ENCODE measurements at places on chromosomes 5 and 9. TPM values are rescaled to one million over a fixed set of nuclear protein-coding genes. Genes with fewer than 3 reads are reported as not detected.
A peak's percentile ranks its signal among the peaks of the same experiment; 100 is the strongest.

The MAMDC2 gene
- total RNA-seq: 13.4 TPM

The TEK gene
- 18.0 TPM for total RNA-seq

- DNase-seq: no peak
Observed at GRCh38 chr5:35990520-35990919, 670 bp downstream of the UGT3A1 start.

GRCh38 chr5:125685771-125686170 is 737.4 kb upstream of the GRAMD2B start:
- no peak for DNase-seq

GRCh38 chr5:132849347-132849746 is 16.9 kb downstream of the GDF9 start:
- no peak for DNase-seq

DNA sequence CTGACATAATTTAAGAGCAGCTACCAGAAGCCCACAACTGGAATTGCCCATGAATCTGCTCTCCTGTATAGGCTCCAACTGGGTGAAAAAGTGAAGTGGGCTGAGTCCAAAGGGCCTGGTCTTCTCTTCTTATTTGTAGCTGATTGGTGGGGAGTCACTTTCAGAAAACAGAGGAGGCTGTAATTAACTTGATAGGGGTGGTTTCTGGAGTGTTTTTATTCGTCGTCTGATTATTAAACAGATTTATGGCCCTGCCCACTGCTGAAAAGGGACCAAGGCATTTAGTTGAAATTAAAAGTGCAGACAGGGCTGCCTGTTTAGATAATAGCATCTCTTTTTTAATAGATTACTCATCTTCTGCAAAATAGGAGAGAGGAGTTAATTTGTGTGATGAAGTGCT is 81.0 kb upstream of the SAP30L start:
- DNase-seq: no peak

DNA sequence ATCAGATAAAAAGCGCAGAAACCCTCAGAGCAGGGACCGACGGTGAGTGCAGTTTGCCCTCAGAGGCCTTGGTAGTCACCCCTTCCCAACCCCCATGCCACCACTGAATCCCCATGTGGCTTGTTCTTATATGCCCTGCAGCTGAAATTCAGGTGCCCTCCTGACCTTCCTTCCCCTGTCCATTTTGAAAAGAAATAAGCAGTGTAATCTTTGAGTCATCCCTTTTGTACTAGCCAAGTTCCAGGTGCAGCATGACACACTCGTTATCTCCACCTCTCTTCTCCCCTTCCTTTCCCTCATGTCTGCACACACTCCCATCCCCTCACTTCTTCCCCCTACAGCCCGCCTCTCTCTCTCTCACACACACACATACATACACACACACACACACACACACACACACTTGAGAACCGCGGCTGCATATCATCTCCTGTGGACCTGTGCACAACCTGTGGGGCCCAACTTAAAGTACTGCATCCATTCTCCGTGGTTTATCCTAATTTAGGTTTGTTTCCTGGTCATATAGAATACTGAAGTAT is 53.1 kb downstream of the SYK start:
- DNase-seq: no peak

GRCh38 chr5:36692791-36693763 is 86.7 kb downstream of the SLC1A3 start:
- peak; percentile 94 for DNase-seq

DNA sequence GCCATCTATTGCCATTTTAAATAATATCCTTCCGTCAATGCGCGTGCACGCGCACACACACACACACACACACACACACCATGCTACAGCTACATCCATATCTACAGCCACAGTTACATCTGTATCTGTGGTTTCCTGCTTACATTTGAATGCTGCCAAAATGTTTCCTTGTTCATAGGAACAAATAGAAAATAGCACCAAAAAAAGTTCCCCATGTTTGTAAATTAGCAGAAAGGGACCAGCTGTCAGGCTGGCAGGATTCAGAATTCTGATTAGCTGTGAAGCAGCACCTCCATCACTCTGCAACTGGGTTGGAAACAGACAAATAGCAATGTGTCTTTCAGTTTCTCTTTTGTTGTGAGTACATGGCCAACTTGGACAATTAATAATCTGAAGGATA is 601.5 kb downstream of the IRX1 start:
- no peak for DNase-seq

GRCh38 chr5:37725185-37725584 is 114.7 kb downstream of the GDNF start:
- no peak for DNase-seq

DNA sequence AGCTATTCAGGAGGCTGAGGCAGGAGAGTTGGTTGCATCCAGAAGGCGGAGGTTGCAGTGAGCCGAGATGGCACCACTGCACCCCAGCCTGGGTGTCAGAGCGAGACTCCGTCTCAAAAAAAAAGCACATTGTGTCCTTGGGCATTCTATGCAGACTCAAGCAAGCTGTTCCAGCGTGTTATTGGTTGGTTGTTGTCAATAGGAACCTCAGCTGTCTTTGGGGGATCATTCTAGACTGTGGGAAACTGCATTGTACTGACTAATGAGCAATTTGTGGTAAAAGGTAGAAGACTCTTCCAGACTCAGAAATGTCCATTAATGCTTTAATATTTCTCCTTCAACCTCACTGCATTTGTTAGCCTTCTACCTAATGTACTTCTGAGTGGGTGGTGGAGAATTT is 379.5 kb upstream of the GRAMD2B start:
- DNase-seq: no peak

DNA sequence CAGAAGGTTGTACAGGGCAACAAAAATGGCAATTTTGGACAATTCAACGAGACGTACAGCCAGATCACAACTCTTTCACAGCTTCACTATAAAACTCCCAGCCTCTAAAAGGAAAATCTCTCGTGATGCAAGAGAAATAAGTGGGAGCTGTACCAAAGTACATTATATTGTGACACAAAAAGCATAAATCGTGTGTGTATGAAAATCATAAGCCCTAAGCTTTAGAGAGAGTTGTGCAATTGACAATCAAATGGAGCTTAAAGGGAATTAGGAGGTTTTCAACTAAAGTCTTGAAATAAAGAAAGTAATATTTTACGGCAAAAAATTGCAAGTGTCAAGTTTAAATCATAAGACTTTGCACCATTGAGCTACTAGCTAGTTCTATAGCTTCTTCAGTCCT is 194.8 kb upstream of the TBCA start:
- DNase-seq: no peak

GRCh38 chr5:10335711-10336470 is 17.6 kb upstream of the MARCHF6 start:
- no peak for DNase-seq

All from posterior vena cava (tissue), 2 donors.